ENCODE measurements at places on chromosomes 12 and 14.

DNA sequence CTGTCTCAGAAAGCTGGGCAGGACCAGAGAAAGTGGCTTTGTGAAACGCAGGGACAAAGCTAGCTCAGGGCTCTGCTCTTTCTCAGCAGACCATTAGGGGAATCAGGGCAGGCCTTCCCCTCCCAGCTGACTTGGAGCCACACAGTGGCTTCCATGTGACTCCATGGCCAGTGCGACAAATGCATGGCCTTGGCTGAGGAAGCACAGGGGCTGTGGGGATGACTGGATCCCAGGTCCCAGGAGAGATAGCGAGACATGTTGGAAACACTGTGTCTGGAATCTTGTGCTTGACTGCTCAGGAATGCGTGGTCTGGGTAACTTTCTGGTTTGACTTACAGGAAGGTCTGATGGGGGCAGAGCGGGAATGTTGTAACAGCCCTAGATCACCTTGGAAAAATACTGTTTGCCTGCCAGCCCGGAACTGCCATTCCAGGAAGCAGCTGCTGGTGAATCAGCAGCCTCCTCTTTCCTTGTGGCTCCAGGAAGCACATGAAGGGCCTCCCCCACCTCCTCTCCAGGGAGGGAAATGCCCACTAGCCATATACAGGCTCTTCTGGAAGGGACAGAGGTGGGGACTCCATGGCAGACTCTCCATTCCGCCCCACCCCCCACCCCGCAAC, 133.5 kb upstream of the HIF1A start:
- DNase-seq, result peak; percentile 91

- no peak for DNase-seq
These were observed 16.8 kb upstream of the SNX6 start for GRCh38 chr14:34646570-34647255.

GRCh38 chr12:101298426-101298825, 18.5 kb downstream of the UTP20 start:
- peak; percentile 1 for DNase-seq

GRCh38 chr12:105239304-105239703, 3.3 kb upstream of the APPL2 start:
- DNase-seq, result no peak

- DNase-seq, result peak; percentile 92
These were observed 2.2 kb upstream of the NFATC4 start for GRCh38 chr14:24365600-24366412.

Data from suppressor macrophage treated with lipopolysaccharide for 1 hour (primary cell).